MG63 (cell line): ENCODE measurements at places on chromosomes 4 and X. TPM values are rescaled to one million over a fixed set of nuclear protein-coding genes. Genes with fewer than 3 reads are reported as not detected.

- DNase-seq = no peak
Measured at GRCh38 chrX:142998447-142999198, 27.1 kb upstream of the SPANXN4 start.

RNF150 gene
- total RNA-seq = 7.4 and 9.1 TPM in 2 replicates

TRIML2 gene
- total RNA-seq = not detected in 2 replicates

- no peak for DNase-seq
Measured at GRCh38 chr4:142112451-142112850, 476.1 kb downstream of the IL15 start.

- DNase-seq = no peak
Measured at GRCh38 chrX:3166670-3167455, 125.6 kb downstream of the ARSF start.

DNA sequence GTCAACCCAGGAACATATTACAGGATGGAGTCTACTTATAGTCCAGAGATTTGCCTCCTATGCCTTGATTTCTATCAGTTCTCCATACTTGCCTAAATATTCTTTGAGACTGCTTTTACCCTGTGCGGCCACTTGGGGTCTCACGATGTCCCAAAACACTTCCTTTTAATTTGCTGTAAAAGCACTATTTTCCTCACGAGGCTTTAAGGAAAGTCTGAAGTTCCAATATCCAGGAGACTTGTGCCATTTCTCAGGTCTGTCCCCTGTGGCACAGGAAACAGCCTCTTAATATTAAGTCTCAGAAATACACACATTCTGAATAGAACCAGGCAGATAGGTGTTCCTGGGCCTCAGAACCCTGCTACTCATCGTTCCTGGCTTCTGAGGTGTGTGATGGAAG, 142.9 kb downstream of the TMEM164 start:
- no peak for DNase-seq

GRCh38 chr4:52949336-52949735, 87.2 kb downstream of the RASL11B start:
- no peak for DNase-seq

GRCh38 chr4:5009796-5010195, 9.5 kb downstream of the CYTL1 start:
- no peak for DNase-seq
